ENCODE measurements at places on chromosomes 5 and 9.
A peak's percentile ranks its signal among the peaks of the same experiment; 100 is the strongest.

GRCh38 chr5:124371111-124371706, 375.2 kb downstream of the ZNF608 start:
- DNase-seq, result no peak

GRCh38 chr9:95058795-95059386, 258.6 kb downstream of the FANCC start:
- no peak for DNase-seq

GRCh38 chr5:173890195-173890991, 2.2 kb downstream of the CPEB4 start:
- no peak for DNase-seq

GRCh38 chr5:40396317-40396716, 283.4 kb upstream of the PTGER4 start:
- no peak for DNase-seq

DNA sequence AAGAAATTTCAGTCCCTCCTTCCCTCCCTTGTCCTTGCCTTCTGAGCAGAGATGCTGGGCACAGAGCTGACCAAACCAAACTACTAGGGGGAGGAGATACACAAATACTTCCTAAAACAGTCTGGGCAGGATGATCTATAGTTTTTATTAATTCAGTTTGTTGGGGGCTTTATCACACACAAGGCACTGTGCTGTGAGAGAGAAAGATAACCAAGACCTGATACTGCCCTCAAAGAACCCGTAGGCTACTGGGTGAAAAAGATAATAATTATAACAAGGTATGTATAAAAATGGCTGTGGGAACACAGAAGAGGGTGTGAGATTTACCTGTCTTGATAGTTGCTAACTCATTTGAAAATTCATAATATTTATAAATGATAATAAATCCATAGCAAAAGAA, 354.7 kb downstream of the NDUFS4 start:
- no peak for DNase-seq

DNA sequence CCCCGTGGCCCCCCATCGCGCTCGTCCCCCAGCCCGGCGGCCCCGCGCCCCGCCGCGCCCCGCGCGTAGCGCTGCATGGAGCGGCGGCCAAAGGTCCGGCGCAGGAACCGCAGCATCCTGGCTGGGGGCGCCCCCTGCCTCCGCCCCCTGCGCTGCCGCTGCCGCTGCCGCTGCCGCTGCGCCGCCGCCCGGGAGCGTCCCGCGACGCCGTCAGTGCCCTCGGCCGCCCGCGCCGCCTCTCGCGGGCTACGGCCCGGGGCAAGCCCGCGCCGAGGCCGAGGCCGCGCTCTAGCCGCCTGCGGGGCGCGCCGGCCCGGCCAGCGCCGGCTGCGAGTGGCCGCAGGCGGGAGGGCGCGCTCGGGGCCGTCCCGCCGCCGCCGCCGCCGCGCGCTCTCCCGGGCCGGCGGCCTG, 523 bp downstream of the EPB41L4B start:
- no peak for DNase-seq

GRCh38 chr9:114166103-114166470, 10.8 kb downstream of the COL27A1 start:
- no peak for DNase-seq

DNA sequence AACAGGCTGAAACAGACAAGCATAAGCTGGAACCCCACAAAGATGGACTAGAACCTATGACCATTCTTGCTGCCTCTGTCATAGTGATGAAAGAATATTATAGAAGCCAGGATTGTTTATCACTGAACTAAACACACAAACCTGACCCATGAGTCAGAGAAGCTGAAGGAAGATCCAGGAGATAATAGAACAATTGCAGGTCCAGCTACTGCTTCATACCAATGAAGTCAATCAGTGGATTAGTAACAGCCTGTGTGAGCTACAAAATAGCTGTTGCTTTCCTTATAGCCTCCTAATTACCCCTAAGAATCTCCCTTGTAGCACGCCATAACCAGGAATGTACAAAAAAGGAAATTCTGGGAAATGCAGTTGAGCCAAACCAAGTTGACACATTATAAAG, 459.9 kb upstream of the ZNF462 start:
- no peak for DNase-seq

DNA sequence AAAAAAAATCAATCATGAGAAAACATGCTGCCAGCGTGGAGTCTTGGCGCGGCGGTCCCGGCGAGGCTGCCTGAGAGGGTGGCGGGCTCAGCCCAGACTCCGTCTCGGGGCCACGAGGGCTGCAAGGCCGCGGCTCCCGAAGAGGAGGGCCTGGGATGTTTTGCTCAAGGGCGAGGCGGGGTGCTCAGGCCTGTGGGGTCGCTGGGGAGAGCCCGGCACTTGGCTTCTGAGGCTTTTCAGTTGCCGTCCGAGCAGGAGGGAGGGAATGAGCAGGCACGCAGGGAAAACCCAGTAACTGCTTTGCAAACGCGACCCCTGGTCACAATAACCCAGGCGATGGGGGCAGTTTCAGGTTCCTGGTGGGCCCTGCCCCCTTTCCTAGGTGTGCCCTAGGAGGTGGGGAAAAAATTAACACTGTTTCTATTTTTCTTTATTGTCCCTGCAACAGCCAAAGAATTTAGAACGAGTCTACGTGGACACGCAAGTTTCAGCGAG, 3.2 kb upstream of the IRX2 start:
- DNase-seq, result no peak

- no peak for DNase-seq
Observed at GRCh38 chr9:81032831-81033230, 656.5 kb downstream of the TLE1 start.

DNA sequence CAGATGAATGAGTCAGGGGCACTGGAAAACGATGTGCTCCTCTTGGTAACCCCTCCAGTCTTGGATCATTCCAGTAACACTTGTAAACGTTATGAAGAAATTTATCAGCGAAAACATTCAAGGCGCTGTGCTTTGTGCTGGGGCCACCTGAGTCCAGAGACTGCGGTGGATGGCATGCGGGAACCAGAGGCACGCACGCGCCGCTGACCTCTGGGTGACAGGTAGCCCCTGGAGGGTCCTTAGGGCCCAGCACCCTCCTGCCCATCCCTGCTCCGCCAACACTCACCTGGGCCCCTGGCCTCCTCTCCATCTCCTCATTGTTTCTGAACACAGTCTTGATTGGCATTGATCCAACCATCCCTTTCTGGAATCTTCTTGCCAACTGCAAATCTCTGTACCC, 86.9 kb downstream of the DAP start:
- peak; percentile 34 for DNase-seq

DNA sequence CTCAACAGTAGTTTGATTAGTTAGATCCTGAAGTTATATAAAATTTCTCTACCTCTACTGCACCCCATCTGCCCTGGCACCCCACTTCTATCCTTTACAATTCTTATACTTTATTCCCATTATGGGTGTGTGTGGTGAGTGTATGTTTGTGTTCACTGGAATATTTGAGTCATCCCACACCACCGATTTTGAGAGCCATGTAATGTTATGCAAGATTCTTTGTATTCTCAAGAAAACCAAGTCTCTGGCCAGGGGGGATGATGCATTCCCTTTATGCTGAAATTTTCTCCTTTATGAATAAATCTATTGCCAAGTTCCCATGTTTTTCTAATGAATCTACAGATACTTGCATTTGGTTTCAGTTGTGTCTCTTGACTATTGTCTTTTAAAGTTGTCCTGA, 266.8 kb downstream of the ARHGEF28 start:
- DNase-seq, result no peak

DNA sequence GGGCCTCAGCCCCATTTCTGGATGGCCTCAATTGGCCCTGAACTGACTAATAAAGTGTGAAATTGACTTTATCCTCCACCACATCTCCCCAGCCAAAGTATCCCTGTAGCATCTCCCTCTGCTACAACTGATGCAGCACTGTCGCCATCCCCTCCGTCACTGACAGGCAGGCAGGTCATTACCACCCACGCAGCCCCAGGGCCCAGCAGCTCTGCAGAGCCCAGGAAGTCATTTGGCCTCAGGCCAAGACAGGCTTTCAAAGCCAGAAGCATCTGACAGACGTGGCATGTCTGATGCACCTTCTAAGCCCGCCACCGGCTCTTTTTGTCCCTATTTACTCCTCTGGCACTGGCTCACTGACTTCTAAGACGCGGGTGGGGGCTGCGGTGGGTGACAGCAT, 65.3 kb downstream of the ARHGEF37 start:
- DNase-seq, result no peak

Measured in natural killer cell treated with Interleukin-12 subunit alpha and Interleukin-12 subunit beta and Interleukin-15 and Interleukin-18, amount 100 ng/mL, for 72 hours (primary cell).